Urinary bladder (tissue), 4 donors: ENCODE measurements at places on chromosomes 13 and 19. TPM values are rescaled to one million over a fixed set of nuclear protein-coding genes. Genes with fewer than 3 reads are reported as not detected.

DNA sequence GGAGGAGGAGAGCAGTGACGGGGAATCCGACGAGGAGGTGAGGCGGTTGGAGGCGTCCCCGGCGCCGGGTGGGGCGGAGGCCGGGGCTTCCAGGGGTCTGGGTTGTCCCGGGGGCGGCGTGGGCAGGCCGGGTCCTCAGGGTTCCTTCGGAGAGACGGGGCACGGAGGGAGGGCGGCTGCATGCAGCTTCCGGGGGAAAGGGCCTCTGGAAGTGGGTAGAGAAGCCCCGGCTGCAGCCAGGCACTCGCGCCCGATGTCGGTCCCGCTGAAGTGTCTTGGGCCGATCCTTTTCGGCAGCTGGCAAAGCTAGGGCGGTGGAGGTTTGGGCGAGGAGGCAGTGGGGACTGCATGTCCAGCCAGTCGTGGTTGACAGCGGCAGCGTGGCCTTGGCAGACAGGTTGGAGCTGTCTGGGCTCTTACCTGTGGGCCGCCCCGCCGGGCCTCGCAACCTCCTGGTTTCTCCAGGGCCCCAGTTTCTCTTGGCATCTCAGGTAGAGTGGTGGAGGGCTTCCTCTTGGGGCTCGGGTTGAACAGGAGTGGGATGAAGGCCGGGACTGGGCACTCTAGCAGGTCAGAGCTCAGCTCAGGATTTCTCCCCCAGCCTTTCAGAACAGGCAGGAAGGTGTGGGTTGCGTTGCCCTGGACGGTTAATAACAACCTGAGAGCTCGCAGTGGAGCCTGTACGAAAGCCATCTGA lies 690 bp downstream of the KMT2B start:
- DNase-seq: no peak

DNA sequence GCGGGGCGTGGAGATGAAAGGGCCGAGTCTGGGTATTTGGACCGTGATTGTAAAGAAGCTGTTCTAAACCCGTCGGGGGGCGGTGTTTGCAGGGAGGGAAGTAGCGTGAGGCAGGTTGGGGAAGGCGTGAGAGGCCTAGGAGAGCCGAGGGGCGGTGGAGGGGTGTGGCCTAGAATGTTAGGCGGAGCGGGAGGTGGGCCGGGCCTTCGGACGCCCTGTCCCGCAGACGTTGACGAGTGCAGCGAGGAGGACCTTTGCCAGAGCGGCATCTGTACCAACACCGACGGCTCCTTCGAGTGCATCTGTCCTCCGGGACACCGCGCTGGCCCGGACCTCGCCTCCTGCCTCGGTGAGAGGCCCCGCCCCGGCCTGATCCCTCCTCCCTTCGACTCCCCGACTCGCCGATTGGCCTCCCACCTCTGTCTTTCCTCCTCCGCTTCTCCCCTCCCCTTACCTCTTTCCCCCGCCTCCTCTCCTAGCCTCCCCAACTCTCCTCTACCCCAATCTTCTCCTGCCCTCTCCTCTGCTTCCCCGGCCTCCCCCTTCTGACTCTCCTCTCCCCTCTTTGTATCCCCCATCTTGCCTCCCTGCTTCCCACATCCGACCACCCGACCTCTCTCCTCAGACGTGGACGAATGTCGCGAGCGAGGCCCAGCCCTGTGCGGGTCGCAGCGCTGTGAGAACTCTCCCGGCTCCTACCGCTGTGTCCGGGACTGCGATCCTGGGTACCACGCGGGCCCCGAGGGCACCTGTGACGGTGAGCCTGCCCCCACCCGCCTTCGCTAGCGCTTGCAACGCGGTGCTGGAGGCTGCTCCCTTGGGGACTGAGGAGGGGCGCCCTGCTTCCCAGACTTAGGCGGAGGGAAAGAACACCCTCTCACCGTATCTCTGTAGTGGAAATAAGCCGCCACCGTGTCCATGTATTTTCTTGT lies 12.8 kb downstream of the LTBP4 start:
- peak; percentile 67 for DNase-seq

GRCh38 chr13:32056316-32056715 lies 24.7 kb downstream of the FRY start:
- no peak for DNase-seq

DNA sequence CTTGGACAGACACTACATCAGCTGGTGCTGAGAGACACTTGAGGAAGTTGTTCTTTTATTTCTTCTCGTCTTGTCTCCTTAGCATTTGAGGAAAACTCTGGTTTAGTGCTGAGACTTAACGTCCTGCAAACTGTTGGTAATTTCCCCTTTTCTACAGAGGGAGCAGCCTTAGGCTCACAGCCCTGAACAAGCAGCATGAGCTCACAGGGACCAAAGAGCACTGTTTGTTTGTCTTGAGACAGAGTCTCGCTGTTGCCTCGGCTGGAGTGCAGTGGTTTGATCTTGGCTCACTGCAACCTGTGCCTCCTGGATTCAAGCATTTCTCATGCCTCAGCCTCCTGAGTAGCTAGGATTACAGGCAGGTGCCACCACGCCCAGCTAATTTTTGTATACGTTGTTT lies 5.5 kb downstream of the ZNF805 start:
- DNase-seq: no peak

GRCh38 chr19:35174226-35174625 lies 19.7 kb downstream of the FXYD5 start:
- no peak for DNase-seq

BEST2 gene
- total RNA-seq: not detected

GRCh38 chr19:50836543-50837195 lies 3.3 kb upstream of the KLK15 start:
- DNase-seq: no peak

CLDND2 gene
- not detected for total RNA-seq

DNA sequence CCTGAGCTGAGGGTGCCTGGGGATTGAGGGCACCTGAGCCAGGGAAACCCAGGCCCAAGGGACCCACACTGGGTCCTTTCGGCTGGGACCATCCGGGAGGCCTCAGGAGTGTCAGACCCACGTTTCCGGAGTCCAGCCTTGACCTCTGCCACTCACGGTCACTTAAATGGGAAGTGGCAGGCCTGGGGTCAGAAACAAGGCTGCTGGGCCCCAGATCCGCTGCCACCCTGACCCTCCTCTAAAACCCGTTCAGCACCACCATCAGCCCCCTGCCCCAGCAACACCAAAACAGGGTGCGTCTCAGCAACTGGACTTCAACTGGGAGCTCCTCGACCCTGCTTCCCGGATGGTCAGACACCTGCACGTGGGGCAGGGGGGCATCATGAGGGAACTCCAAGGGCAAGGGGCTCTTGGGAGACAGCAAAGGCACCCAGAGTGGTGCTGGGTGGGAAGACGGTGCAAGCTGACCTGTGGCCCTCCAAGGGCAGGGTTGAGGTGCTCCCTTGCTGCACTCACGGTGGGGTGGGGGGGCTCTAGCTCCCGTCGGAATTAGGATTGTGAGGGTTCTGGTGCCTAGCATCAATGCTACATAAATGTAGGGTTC lies 1.2 kb upstream of the PLPP2 start:
- DNase-seq: no peak

DNA sequence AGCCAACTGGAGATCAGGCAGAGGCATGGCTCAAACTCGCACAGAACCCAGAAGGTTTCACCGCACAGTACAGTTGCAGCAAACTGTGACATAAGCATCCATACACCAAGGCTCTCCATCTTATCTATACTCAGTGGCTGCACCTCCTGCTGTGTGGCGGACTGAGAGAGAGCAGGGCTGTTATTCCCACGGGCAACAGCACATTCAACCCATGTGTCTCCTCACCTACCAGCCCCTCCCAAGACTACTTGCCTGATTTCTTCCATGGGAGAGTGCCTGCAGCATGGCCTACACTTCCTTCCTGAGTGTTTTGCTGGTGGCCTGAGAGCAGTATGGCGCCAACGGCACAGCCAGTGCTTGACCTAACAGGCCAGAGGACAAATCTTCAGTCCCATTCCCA lies 1606.6 kb downstream of the SLITRK1 start:
- DNase-seq: no peak

OR10H1 gene
- 0.05 TPM for total RNA-seq

DNA sequence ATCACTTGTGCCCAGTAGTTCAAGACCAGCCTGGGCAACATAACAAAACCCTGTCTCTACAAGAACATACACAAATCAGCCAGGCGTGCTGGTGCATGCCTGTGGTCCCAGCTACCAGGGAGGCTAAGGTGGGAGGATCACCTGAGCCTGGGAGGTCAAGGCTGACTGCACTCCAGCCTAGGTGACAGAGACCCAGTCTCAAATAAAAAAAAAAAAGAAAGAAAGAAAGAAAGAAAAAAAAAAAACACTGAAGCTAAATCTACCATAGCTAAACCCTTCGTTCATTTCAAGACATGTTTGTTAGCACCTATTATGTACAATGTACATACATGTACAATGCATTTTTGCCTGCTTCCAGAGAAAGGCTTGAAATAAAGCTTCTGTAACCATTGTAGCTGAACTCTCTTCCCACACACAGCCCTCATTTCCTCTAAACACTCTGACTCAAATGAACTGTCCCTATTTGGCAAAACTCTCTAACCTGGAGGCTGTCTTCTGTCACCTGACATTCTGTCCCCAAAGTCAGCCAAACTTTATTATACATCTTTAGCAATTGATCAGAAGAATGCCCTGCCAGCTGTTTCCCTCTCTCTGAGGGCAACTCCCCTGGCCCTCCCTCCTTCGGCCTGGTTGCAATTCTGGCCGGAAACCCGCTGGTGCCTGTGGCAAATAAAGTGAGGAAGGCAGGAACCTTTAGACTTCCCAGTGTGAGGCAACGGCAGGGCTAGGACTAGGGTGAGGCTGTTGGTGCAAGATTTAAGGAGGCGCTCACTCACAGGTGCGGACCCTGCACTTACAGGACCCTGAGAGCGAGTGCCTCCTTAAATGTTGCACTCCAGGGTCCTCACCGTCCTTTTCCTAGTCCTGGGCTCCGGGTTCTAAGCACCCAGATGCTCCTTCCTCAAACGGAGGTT lies 1.8 kb downstream of the ETHE1 start:
- DNase-seq: no peak

GRCh38 chr19:2503521-2504109 lies 27.7 kb downstream of the GADD45B start:
- DNase-seq: no peak

GRCh38 chr19:12937093-12937926 lies 1.1 kb upstream of the CALR start:
- DNase-seq: no peak

GRCh38 chr19:6797646-6798045 lies 25.1 kb downstream of the VAV1 start:
- no peak for DNase-seq

LILRB2 gene
- 1.3 TPM for total RNA-seq

DNA sequence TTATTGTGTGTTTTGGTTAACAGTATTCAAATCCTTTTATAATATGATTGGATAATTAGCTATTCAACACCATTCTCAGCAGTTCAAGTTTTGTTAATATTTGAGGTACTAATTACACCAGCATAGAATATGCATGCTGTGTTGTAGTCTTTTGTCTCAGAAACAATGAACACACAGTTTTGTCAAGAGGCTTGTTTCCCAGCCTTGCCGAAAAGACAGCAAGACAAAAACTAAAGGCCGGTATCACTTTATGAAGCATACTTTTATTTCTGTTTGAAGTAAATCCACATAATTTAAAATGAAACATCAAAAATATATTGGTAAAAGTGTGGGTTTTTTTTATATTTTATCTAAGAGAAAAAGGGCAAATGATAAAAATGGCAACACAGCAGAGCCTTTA lies 7.5 kb downstream of the GPR180 start:
- no peak for DNase-seq

- DNase-seq: no peak
Observed at GRCh38 chr13:101576977-101577376, 124.5 kb downstream of the ITGBL1 start.

SIGLECL1 gene
- not detected for total RNA-seq

GRCh38 chr19:55391702-55392615 lies 6.2 kb downstream of the RPL28 start:
- DNase-seq: no peak

GRCh38 chr19:1000095-1000494 lies at the start of gene GRIN3B:
TSS of gene GRIN3B (plus strand) at chr19:1000419. CDS start at chr19:1000438, 19 bp downstream.
- no peak for DNase-seq

GRCh38 chr19:7545904-7546303 lies 10.4 kb downstream of the PNPLA6 start:
- no peak for DNase-seq
